ENCODE measurements at places on chromosomes 7 and 10.

- DNase-seq: no peak
These were observed 38.3 kb upstream of the TUBB8 start for GRCh38 chr10:87177-88080.

GRCh38 chr10:49115015-49115795, at the start of gene VSTM4:
TSS of gene VSTM4 (minus strand) at chr10:49115522. CDS start at chr10:49115485, 37 bp downstream.
- DNase-seq: no peak

- DNase-seq: no peak
These were observed 48.1 kb downstream of the CTTNBP2 start for GRCh38 chr7:117825132-117825531.

GRCh38 chr10:119658274-119658673, 7.1 kb downstream of the BAG3 start:
- peak; percentile 19 for DNase-seq

GRCh38 chr10:49111320-49111698, 4.0 kb downstream of the VSTM4 start:
- no peak for DNase-seq

DNA sequence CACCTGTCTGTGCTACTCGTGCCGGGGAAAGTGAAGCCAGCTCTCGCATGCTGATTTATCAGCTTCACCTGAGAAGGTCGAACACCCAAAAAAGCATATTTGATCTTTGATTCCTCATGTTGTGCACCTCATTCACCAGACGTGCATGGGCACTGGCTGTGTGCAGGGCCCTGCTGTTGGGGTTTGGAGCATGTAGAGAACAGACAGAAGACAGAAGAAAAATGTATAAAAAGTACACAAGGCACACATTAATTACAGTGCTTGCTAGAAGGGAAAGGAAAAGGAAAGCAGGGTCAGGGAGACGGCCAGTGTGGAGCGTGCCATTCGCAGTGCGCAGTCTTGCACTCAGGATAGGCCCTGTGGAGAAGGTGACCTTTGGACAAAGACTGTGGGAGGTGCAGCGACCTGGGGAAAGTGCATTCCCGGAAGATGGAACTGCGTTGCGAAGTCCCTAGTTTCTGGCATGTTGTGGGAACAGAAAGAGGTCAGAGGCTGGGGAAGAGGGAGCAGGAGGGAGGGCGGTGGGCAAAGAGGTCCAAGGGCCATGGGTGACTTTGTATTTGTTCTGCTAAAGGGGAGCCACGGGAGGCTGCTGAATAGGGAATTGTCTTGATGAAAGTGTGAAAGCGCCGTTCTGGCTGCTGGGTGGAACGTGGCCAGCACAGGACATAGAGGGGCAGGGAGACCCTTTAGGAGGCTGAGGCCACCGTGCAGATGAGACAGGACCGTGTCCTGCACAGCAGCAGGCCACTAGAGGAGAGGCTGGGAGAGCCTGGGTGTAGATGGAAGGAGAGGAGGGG, 232.8 kb downstream of the GLRX3 start:
- no peak for DNase-seq

DNA sequence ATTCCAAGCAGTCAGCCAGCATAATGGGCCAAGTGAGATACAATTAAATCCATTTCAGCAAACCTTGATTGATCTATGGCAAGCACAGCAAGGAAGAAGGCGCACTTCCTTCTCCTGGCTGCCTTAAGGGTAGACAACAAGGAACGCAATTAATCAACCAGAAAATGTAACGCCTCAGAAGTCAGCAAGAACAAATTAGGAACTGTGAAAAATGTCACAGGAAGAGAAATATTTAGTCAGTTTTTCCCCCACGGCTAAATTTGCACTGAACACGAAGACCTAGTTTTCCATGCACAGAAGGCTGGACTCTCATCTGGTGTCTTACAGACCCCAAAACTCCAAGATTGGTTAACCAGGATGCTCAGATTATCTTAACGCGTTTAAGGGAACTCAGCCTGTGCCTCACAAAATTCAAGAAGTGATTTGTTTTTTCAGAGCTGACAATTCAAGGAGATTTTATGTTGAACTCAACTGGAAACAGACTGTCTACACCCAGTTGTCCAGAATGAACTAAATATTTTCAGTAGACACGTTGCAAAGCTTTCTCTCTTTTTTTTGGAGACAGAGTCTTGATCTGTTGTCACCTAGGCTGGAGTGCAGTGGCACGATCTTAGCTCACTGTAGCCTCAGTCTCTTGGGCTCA, 14.2 kb downstream of the SNX8 start:
- DNase-seq: no peak

GRCh38 chr7:14144538-14144937, 155.1 kb upstream of the ETV1 start:
- DNase-seq: no peak

GRCh38 chr10:14879928-14880193, 1.2 kb downstream of the SUV39H2 start:
- no peak for DNase-seq

DNA sequence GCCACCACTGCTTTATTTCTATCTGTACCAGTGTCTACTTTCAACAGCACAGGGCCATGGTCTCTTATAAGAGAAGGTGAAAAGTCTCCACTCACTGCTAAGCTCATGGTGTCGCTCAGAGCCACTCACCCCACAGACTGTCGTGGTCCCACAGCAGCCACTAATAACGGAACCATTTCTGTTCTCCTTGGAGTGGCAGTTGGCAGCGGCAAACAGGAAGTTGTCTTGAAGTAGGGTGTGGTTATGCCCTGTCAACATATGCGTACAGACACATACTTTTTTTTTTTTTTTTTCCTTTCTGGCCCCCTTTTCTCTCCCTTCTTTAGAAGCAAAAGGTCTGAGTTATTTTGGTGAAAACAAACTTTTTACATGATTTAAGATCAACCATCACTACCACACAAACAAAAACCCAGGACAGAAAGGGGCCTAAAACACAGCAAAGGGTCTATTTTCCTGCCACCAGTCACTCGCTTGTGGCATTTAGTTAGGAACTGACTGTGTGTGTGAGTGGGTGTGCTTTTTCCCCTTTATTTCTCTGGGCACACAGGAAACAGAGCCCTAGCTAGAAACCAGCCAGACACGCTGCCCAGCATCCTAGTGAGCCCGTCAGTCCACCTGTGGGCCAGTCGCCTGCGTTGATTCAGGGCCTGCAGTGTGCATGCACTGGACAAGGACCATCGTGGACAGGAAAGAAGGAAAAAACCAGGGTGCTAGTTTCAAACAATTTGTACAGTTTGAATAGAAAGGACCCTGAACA, 96.7 kb upstream of the EFCAB10 start:
- DNase-seq: peak; percentile 65

- no peak for DNase-seq
These were observed 4.3 kb upstream of the TECTB start for GRCh38 chr10:112278871-112279270.

DNA sequence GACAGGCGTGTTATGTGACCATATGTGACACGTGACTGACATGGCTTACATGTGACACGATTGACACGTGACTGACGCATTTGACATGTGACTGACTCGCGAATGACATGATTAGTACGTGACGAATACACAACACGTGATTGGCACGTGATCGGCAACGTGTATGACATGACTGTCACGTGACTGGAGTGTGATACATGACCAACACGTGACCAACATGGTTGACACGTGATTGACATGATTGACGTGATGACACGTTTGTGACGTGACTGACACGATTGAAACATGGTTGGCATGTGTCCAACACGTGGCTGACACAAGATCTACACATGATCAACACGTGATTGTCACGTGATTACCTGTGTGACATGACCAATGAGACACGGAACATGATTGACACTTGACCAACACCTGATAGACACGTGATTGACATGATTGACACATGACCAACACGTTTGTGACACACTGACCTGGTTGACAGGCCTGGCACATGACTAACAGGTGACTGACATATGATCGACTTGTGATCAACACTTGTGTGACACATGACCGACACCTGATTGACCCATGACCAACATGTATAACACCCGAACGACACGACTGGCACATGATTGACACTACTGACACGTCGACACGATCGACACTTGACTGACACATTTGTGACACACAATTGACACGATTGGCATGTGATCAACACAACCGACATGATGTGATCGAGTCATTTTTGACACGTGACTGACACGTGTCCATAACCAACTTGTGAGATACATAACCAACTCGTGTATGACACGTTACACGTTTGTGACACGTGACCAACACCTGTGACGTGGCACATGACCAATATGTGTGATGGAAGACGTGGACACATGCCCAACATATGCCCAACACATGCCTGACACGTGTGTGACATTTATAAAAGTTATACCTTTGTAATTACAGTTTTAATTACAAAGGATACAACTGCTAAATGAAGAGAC, 21.1 kb downstream of the CRPPA start:
- no peak for DNase-seq

DNA sequence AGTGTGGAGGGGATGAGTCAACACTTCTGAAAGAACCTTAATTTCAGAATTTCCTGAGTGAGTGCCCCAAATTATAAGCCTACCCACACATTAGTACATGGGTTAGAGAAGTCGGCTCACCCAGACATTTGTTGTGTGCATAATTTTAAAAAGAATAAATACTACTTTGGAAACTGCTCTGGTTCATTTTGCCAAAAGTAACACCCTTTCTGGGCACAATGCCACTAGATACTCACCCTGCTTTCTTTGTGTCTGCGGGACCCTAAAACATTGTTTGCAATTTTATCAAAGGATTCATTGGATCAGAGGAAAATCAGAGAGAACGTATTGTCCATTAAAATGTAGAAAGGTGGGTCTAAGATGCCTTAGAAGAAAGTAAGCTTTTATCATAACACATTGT, 245.5 kb upstream of the NRP1 start:
- no peak for DNase-seq

GRCh38 chr10:130416334-130417150, 280.4 kb downstream of the GLRX3 start:
- no peak for DNase-seq

DNA sequence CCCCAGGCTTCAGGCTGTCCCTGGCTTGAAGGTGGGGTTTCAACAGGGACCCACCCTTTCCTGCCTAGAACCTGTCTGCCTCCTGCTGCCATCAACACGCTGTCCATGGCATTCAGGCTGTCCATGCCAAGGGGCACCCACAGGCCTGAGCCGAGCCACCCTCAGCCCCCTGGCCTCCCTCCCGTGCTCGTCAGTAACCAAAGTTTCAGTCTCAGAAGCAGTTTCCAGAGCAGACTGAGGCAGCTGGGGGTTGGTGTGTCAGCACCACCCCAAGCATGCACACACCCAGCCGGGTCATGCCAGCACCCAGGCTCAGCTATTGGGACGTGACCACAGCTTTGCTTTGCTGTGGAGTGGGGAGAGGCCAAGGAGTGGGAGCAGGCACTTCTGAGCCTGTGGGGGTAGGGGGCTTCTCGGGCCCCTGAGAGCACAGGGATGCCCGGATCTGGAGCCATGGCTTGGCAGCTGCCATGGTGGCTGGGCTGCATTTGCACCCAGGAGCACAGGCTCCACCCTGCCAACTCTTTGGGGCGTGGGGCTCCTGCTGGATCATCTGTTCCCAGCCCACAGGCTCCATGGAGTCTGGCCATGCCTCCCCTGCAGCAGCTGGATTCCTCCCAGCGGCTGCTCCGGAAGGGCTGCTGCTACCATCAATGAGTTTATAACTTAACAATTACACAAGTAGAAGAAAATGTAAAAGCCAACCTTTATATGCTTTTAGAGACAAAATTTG, 314.5 kb upstream of the SEMA3C start:
- no peak for DNase-seq

All from activated CD4-positive, alpha-beta T cell treated with anti-CD3 and anti-CD28 coated beads, Interleukin-2, amount 50 U/mL, for 48 hours (primary cell).